ENCODE measurements at places on chromosomes 3 and 15.

DNA sequence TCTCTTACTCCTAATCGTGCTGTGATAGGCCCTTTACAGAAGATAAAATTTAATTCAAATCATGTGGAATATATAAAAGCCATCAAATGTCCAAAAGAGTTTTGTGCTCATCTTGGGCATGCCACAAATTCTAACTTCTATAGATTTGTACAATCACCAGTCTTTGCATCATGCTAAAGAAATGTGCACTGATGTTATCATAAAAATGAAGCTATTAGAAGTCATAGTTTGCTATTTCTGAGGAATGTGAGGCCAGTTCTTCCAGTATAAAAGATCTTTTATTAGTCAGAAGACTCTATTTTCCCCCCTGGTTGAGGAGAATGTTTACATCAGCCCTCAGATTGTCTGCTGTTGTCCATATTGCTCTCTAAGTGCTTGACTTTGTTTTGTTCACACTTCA is 2.1 kb upstream of the ANXA2 start:
- DNase-seq: no peak

DNA sequence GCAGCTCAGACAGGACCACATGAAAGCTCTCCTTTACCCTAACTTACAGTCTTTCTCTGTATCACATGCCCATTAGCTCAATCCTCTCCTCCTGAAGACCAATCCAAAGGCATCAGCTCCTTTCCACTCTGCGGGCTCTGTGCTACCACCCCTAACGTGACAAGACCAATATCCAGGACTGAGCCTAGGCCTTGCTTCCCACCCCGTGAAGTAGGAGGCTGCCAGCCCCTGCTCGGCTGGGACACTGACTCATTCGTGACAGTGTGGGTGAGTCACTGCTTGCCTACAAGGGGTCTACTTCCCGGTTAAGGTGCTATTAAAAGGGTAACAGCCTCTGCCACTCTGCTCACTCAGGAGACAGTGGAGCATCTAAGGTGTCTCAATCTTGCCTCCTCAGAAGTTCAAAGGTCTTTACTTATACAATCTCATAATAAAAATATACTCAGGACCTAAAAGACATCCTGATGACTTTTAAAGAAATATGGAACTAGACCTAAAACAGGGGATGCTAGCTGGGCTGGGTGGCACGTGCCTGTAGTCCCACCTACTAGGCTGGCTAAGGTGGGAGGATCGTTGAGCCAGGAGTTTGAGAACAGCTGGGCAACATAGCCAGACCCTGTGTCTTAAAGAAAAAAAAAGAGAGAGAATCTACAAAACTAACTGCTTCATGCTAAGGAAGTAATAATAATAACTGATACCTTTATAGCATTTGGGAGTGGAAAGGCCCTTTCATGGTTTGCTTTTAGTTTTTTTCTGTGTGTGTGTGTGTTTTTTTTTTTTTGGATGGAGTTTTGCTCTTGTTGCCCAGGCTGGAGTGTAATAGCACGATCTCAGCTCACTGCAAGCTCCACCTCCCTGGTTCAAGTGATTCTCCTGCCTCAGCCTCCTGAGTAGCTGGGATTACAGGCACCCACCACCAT is 55.0 kb downstream of the TMEM44 start:
- peak; percentile 11 for DNase-seq

DNA sequence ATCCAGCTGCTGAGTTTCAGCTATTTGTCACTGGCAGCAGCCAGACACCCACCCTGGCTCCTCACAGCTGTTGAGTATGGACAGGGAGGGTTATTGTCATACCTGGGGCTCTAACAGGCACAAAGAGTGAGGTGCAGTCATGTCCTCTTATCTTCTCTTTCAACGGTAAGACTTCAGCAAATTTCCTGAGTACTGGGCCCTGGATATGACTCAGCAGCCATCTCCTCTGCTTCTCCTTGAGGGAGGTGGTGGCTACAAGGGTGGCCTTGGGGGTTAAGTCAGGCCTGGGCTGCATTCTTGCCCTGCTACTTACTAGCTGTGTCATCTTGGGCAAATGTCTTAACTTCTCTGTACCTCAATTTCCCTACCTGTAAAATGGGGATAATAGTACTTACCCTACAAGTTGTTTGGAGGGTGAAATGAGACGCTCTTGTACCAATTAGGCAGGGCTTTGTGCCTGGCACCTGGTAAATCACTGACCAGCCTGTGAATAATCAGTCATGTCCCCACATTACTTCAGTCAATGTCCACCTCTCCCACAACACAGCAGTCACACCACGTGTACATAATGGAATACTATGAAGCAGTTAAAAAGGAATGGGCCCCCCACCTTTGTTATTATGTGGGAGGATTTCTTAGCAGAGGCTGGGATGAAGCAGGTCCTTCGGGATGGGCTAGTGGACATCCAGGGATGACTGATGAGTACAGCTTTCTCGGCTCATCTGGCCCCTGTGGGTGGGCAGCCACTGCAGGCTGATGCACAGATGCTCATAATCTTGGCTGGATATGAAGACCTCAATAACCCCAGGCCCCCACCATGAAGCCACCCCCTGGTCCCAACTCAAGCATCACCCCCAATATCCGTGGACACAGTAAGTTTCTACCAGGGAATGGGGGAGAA is 528.8 kb downstream of the SHQ1 start:
- no peak for DNase-seq

- DNase-seq: no peak
Observed at GRCh38 chr3:31962801-31963205, 18.3 kb downstream of the OSBPL10 start.

- DNase-seq: peak; percentile 57
Observed at GRCh38 chr3:49276475-49277382, at the start of gene C3orf62. TSS of gene C3orf62 (minus strand) at chr3:49277232. CDS start at chr3:49276872, 360 bp downstream.

GRCh38 chr15:64653757-64654156 is 121.6 kb downstream of the RBPMS2 start:
- no peak for DNase-seq

DNA sequence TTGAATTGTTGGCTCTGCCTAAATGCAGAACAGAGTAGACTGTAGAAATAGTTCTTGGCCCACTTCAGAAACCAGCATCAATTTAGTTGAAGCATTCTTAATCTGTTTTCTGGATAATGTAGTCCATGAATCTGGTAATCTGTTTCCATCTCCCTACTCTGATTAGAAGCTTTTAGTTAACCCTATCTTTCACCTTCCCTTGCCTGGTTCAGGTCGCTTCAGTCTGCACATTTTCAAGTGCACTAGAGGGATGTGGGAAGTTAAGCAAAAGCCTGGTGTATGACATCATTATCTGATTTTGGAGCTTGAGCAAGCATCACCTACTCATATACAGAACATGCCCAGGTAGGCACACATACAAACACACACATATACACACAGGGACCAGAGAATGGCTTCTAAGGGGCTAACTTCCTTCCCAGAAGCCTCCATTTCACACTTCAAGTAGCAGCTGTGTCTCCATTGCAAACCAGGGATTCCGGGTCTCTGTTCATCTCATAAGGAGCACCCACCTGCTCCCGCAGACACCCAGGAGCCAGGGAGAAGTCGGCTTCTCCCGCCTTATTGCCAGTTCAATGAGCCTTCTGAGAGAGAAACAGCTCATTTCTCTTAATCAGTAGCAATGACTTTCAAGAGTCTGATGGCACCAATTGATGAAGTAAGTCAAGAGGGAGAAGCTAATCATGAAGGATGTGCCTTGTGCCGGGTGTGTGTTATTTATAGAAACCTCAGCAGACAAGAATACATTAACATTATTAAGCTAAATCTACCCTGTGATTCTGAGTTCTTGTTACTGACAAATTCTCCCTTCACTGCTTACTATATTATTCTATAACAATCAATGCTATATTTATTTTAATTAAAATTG is 347.9 kb upstream of the STAC start:
- no peak for DNase-seq

GRCh38 chr3:18420555-18420954 is 4.6 kb downstream of the SATB1 start:
- no peak for DNase-seq

GRCh38 chr15:78282324-78282723 is 17.1 kb downstream of the SKIC8 start:
- DNase-seq: no peak

DNA sequence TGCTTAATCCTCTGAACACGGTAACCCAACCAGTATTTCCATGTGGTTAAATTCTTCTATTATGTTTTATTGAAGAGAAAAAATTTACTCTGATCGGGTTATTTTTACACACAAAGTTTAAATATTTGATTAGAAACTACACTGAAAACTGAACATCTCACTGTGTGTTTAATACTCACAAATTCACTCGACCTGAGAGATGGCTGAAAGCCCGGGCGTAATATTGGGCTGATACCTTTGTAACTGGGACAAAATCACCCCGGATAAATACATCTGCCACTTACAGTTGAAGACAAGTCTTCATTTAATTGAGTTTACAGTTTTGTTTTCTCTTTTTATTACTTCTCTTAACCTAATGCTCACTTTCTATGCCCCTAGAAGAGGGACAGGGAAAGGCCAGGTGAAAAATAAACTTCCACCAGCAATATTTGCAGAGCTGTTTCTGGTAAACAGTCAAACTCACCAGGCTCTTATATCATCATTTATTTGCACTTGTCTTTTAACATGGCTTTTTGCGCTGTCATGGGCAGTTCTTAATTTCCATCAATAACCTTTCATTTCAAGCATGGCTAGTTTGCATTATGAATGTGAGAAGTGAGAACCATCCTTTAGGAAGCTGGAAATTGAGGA is 145.6 kb upstream of the TMCO5A start:
- no peak for DNase-seq

DNA sequence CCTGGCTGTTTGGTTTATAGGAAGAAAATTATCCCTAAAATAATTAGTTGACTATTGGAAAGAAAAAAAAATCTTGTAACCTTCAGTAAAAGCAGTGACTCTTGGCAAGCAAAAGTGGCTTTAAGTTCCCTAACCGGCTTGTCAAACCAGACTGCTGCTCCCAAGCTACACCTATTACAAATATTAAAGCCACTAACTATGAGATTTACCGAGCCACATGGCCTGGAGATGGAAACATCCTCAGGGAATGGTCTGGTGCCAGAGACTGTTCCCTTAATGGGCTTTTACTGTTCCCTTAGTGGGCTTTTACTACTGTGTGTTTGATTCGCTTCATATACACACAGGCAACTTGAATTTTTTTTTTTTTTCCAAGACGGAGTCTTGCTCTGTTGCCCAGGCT is 35.9 kb upstream of the ZNF774 start:
- DNase-seq: no peak

GRCh38 chr15:57059026-57059660 is 140.7 kb downstream of the TCF12 start:
- DNase-seq: no peak

DNA sequence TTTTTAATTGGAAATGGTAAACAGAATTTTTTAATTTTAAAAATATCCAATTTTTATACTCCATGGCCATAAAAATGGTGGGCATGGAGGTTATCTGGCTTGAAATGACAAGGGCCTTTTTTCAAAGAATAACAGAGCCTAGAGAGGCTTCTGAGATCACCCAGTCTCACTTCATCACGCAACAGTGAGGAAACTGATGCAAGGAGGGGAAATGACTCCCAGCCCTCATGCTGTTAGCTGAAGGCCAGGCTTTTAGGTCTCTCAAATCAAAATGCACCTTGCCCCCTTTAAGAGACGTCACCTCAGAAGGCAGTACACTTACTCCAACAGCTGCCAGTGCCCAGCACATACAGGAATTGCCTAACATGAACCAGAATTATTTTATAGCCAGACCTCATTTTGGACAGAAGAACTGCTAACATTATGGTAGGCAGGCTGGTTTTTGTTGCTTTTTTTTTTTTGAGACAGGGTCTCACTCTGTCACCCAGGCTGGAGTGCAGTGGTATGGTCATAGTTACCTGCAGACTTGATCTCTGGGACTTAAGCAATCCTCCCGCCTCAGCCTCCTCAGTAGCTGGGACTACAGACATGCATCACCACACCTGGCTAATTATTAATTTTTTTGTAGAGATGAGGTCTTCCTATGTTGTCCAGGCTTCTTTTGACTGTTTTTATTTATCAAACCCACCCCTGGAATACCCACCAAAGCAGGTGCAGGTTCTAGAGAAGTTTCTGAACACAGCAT is 9.1 kb downstream of the RAB43 start:
- no peak for DNase-seq

- no peak for DNase-seq
Observed at GRCh38 chr15:80475572-80475971, 71.4 kb downstream of the ARNT2 start.

GRCh38 chr3:64518950-64519349 is 168.8 kb downstream of the ADAMTS9 start:
- no peak for DNase-seq

GRCh38 chr3:139835830-139836683 is 98.9 kb upstream of the CLSTN2 start:
- no peak for DNase-seq

- no peak for DNase-seq
Observed at GRCh38 chr15:68609629-68610028, 30.8 kb downstream of the CORO2B start.

DNA sequence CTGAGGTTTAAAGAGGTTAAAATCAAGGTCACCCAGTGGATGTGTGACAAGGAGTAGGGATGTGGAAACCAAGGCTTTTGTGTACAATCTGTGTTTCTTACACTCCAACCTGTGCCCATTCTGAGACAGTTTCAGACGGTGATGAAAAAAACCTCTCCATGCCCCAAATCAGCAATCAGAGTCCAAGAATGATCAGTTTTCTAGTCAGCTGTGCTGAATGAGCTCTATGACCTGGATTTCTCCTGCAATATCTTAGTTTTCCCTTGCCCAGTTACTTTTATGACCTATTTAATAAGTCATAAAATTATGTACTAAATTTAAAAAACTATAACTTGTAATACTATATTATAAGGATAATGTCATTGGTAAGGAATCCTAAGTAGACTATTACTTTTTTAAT is 37.5 kb upstream of the CBLB start:
- DNase-seq: no peak

DNA sequence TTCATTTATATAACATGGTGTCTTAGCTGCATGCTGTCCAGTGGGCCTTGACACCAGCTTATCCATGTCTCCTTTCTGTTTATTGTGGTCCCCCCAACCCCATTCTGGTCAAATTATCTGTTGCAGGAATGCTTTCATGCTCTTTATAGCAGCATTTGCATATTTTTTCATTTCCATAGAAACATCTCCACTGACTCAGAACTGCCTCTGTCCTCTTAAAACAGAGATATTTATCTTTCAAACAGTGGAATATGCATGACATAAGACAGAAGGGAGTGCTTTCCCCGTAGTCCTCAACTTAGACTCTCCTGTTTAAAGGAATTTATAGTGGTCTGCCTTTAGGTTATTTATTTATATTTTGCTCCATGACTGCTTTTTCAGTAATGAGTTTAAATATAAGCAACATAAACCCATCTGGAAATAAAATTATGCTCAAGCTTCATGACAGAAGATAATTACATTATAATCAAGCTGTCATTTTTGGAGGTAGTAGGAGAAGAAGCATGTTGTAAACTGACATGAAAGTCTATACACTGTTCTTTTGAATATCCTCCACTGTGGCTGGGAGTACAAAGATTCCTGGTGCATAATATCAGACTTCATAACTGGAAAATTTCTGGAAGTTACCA is 179.5 kb upstream of the CD96 start:
- no peak for DNase-seq

GRCh38 chr3:174938102-174938501 is 79.0 kb downstream of the NAALADL2 start:
- DNase-seq: no peak

GRCh38 chr3:21120826-21121225 is 630.2 kb downstream of the ZNF385D start:
- no peak for DNase-seq

Data from stimulated activated CD4-positive, alpha-beta T cell treated with anti-CD3 and anti-CD28 coated beads, Interleukin-1b, Interleukin-23, amount 100 ng/mL, for 4 hours (primary cell).